ENCODE measurements at places on chromosomes 6 and 20. TPM values are rescaled to one million over a fixed set of nuclear protein-coding genes. Genes with fewer than 3 reads are reported as not detected.

Gene BANF2
- total RNA-seq: not detected

Gene LKAAEAR1
- total RNA-seq: not detected

Gene SEMG1
- total RNA-seq: not detected

Gene RPP21
- 24.6 TPM for total RNA-seq

Gene R3HDML
- not detected for total RNA-seq

Gene COL9A1
- not detected for total RNA-seq

Gene TLDC2
- not detected for total RNA-seq

Gene ADGRB3
- total RNA-seq: 0.13 TPM

Gene TXLNB
- total RNA-seq: 65.8 TPM

Gene MUC21
- total RNA-seq: not detected

Gene SLC17A9
- not detected for total RNA-seq

Gene CHMP4B
- total RNA-seq: 88.5 TPM

Gene CALHM6
- total RNA-seq: not detected

Gene ASXL1
- 29.9 TPM for total RNA-seq

Gene RBL1
- 2.7 TPM for total RNA-seq

Gene OR2B6
- total RNA-seq: not detected

Gene IRAK1BP1
- total RNA-seq: 2.9 TPM

Gene CD24
- 337 TPM for total RNA-seq

Gene SLC22A1
- 0.31 TPM for total RNA-seq

Gene SLC35D3
- total RNA-seq: not detected

Gene PRKN
- total RNA-seq: 11.6 TPM
